HFF-Myc (cell line): ENCODE measurements at places on chromosomes 7 and 10.

DNA sequence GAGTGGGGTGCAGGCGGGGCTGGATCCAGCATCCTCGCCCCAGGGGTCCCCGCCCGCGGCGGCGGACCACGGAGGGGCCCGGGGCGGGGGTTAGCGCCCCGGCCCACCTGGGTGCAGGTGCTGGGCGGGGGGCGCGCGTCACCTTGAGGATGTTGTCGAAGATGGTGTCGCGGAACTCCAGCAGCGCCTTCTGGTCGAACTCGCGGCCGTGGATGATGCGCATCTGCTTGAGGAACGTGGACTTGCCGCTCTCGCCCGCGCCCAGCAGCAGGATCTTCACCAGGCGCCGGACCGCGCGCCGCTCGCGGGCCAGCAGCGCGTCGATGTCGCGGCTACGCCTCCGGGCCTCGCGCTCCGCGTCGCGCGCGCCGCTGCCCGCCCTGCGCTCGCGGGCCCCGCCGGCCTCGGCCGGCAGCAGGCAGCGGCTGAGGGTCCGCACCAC, 376 bp downstream of the GNA12 start:
- no peak for DNase-seq

DNA sequence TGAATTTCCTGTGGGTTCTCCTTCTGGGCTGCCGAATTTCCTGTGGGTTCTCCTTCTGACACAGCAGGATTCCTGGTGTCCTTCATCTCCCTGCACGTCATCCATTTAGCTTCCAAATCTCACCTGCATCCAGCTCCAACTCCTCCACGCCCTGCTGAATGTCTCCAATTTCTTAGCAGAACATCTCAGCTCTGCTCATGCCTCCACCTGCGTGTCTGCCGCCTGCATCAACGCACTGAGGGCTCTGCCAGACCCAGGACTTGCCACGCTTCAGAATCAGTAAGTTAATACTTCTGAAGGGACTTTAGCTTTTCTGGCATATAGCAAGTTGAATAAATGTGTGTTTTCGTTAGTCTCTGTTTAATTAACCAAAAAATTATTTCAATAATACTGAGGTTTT, 31.1 kb upstream of the VIPR2 start:
- no peak for DNase-seq

- no peak for DNase-seq
Observed at GRCh38 chr10:121928528-121928884, 675 bp upstream of the ATE1 start.

DNA sequence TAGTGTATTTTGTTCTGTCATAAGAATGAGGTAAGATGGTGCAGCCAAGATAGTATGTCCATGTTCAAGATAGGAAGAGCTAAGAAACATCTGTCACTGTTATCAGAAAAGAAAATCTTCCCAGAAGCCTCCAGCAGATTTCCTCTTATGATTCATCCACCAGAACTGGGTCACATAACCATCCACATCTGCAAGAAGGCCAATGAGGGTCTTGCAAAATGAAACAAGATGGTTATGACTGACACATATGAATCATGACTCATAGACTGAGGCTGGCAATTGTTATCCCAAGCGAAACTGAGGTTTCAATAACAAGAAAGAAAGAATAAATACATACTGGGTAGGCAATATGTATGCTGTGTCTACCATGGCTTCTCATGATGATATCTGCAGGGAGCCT, 30.3 kb downstream of the CCNJ start:
- DNase-seq, result peak; percentile 55

DNA sequence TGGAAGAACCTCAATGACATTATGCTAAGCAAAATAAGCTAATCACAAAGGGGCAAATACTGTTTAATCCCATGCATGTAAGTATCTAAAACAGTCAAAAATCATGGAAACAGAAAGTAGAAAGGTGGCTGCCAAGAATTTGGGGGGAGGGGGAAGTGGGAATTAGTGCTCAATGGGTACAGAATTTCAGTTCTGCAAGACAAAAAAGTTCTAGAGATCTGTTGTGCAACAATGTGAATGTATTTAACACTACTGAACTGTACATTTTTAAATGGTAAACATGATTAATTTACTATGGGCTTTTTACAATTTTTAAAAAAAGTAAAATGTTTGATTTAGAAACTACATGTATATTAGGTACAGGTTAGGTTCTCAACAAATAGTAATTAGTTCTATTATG, 11.9 kb downstream of the EZH2 start:
- DNase-seq, result no peak

DNA sequence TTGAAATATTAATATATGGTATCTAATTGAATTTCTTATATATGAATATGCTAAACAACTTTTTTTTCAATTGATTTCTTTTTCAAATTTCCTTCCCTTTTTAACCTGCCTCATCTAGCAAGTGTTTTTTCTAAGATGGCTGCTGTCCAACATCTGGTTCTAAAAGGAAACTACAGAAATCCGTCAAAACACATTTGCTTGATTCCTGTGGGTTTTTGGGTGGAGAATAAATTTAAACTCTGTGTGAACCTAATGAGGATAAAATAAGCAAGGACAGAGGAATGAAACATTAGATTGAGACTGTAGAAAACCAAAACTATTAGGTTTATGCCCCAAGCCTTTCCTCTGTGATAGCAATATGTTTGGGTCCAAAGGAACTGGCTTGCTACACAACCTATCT, 75.5 kb upstream of the STARD3NL start:
- DNase-seq, result peak; percentile 1
